ENCODE measurements at places on chromosomes 4 and X.

DNA sequence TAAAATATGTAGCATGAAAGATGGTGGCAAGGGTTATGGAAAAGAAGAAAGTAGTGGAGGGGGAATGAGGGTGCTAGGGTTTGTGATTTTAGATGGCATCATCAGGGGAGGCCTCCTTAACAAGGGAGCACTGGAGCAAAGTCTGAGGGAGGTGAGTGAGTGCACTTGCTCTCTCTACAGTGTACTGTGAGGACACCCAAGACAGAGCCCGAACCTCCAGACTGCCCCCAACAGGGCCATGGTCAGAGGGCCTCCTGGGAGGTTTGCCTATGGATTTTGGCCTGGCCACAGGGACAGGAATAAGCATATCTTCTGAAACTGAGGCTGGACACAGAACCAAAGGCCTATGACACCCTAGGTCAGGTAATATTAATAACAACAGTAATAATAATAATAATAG lies 21.4 kb upstream of the PJA1 start:
- DNase-seq = no peak

GRCh38 chrX:153582896-153583295 lies 16.0 kb downstream of the CCNQ start:
- DNase-seq = no peak

GRCh38 chr4:31366041-31366440 lies 645.9 kb downstream of the PCDH7 start:
- DNase-seq = no peak

GRCh38 chr4:156941940-156942548 lies 29.6 kb downstream of the PDGFC start:
- DNase-seq = no peak

- no peak for DNase-seq
Observed at GRCh38 chrX:19829814-19830213, 57.6 kb downstream of the SH3KBP1 start.

DNA sequence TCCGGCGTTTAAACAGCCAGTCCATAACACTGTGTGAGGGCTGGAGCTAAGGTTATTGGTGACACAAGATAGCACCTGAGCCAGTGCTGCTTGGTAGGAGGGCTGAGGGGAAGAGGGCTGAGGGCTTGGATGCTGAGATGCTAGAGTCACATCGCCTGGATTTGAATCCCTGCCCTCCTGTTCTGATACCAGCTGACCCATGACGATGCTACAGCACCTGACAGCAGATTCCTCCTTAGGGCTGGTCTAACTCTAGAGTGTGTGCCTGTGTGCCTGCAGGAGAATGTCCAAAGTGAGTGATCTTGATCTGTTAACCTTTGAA lies 102.5 kb downstream of the PTTG2 start:
- no peak for DNase-seq

DNA sequence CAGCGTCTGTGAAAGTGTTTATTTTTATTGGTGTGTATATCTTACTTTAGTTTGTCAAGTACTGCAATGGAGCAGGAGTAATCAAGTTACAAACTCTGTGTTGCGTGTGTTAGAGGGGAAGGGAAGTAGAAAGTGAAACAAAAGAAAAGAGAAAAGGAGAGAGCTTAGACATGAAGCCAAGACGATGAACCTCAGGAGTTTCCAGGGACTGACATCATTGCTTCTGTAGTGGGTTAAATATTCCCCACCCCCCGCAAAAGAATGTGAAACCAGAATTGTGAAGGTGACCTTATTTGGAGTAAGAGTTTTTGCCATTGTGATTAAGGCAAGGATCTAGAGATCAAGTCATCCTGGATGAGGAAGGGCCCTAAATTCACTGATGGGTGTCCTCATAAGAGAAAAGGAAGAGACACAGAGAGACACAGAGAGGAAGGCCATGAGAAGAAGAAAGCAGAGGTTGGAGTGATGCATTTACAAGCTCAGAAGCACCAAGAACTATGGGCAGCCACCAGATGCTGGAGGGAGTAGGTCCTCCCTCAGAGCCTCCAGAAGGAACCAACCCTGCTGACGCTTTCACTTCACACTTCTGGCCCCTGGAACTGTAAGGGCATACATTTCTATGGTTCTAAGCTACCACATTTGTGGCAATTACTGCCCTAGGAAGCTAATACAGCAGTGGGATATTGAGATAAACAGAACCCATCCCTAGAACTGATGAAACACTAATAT lies 173.6 kb upstream of the SFRP2 start:
- DNase-seq = no peak

DNA sequence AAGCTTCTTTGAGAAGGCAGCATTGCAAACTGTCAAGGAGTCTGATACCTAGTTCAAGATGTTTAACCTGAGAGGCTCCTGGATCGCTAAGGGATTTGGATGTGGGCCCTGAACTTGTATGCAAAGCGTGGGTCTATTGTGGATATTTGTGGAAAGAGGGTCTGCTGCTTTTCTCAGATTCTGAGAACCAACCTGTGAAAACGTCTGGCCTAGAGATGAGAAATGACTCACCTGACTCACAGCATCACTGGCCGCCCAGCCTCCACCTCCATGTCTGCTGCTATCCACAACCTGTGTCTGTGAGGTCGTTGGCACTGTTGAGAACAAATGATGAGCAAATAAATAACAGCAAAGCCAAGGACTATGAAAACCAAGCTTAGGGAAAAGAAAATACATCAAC lies 33.3 kb upstream of the PROM1 start:
- DNase-seq = no peak

GRCh38 chr4:98394134-98394533 lies 132.9 kb downstream of the RAP1GDS1 start:
- DNase-seq = no peak

DNA sequence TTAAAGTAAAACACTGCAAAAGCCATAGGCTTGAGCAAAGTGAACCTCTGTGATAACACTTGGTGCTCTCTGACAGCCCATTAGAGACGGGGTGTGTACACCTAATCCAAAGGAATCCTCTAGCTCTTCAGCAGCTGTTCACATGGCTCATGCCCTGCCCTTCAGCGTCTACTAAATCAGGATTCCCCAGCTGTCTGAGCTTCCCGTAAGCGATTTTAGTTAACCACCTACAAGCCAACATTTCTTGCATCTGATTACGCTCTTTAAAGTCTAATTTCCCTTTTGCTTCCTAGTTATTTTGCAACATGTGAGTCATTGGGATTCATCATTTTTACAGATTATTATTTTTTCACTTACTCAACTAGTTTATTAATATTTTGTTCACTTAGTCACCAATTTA lies 6.5 kb downstream of the DMD start:
- DNase-seq = no peak

- no peak for DNase-seq
Observed at GRCh38 chrX:46918434-46918833, 6.2 kb downstream of the JADE3 start.

DNA sequence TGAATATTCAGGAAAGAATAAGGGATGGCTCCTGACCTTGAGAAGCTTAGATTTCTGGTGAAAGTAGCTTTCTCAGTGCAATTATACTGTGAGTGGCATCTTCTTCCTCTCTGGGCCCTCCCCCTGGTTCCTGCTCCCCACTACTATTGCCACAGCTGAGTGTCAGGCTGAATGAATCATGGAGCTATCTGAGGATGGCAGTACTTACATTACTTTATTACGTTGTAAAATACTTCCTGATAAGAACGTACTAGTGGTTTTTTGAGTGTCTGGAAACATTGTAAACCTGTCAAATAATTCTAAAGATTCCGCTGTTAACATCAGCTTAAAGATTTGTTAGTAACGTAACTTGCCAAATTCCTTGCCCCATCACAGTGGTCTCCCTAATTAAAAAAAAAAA lies 36.2 kb downstream of the ARHGAP10 start:
- DNase-seq = no peak

DNA sequence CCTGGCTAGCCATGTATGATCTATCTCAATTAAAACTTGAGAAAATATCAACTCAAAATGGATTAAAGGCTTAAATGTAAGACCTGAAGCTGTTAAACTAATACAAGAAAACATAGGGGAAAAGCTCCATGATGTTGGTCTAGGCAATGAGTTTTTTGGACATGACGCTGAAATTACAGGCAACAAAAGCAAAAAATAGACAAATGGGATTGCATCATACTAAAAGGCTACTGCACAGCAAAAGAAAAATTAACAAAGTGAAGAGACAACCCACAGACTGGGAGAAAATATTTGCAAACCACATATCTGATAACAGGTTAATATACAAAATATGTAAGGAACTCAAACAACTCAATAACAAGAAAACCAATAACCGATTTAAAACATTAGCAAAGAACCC lies 8.4 kb downstream of the GC start:
- DNase-seq = no peak

DNA sequence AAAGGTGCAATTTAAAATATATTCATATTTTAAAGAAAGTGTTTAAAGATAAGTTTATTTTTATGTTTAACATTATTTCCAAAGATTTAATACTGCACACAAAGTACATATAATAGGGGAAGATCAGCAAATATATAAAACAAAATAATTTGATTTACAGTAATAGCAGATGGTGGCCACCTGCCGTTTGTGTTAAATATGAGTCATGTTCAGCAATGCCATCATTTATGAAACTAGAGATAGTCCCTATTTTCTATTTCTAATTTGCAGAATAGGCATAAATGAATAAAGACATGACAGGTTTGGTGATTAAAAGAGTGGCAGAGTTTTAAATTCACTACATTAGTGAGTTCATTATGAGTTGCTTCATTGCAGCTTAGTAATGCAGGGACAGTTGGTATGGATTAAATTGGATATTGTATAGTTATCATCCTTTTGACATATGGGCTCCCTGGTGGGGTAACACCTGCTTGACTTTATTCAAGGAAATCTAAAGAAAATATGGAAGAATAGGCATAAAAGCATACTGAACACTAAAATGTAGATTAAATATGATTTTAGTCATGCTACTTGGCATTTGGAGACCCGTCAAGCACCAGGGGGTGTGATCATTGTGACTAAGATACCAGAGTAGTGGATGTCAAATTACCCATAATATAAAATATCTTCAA lies 78.8 kb upstream of the BANK1 start:
- DNase-seq = no peak

GRCh38 chr4:180081072-180081471 lies 2162.1 kb upstream of the TENM3 start:
- DNase-seq = no peak

DNA sequence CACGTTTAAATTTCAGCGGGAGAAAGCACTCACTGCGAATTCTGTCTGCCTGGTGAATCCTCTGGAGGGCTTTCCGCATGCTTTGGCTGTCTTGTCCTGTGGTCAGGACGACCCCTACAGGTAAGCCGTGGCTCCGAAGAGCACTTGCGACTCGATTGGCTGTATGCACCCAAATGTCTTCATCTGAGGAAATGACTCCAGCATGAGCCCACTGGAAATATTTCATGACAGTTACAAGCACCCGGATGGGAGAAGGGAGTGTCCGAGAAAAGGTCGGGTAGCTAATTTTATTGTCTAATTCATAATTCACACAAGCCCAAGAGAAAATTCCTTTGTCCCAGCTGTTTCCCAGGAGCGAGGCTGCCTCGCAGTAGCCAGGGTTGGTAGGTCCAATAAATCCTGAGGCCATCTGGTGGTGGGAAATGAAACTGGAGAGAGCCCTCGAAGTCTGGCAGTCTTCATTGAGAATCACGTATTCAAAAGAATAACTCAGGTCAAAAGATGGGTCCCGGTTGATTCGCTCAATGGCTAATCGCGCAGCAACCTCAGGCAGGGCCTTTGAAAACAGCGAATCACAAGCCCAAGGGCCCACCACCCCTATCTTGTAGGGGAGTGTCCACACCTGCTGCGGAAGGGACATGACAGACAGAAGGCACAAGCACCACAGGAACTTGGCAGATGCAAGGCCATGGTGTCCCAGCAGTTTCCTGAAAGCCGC lies 6.6 kb downstream of the GUCY2F start:
- peak; percentile 37 for DNase-seq

GRCh38 chr4:172826346-172826745 lies 342.3 kb upstream of the GALNT7 start:
- no peak for DNase-seq

DNA sequence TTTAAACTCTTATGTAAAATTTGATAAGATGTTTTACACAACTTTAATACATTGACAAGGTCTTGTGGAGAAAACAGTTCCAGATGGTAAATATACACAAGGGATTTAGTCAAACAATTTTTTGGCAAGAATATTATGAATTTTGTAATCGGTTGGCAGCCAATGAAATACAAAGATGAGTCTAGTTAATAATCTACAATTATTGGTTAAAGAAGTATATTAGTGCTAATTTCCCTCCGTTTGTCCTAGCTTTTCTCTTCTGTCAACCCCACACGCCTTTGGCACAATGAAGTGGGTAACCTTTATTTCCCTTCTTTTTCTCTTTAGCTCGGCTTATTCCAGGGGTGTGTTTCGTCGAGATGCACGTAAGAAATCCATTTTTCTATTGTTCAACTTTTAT lies at the start of gene ALB:
Gene ALB, plus strand, starts transcription at position 246 of the 400 bp plus-strand sequence. Its CDS starts 41 bp downstream, at position 287.
- no peak for DNase-seq

GRCh38 chr4:77154065-77154464 lies 2.9 kb upstream of the CCNG2 start:
- no peak for DNase-seq

DNA sequence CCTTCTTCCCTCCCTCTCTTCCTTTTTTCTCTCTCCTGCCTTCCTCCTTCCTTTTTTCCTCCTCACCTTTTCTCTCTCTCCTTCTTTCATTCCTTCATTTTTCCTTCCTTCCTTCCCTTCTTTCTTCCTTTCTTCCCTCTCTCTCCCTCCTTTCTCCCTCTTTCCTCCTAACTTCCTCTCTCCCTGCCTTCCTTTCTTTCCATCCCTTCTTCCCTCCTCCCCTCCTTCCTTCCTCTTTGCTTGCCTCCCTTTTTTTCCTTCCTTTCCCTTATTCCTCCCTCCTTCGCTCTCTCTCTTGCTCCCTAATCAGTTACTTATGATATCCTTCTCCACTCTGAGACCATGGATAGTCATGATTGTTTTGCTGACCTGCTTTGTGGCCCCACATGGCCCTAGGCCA lies 56.7 kb upstream of the PUDP start:
- no peak for DNase-seq

DNA sequence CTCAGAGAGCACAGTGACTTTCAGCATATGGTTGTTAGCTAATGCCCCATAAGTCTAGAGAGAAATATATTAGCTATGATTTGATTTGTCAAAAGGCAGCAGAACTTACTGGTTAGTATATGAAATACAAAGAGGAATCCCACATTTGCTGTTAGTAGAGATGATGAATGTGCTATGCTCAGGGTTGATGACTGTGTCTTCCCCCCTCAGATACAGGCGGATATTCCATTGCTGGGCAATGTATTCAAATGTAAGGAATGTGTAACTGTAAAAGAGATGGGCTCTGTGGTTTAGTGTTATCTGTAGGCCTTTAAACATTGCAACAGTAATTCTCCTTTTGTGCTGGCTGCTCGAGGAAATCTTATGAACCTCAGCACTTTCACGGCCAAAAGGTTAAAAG lies 528.9 kb upstream of the ARX start:
- no peak for DNase-seq

Measured in NCI-H187 (cell line).